Renal cortical epithelial cell (primary cell): ENCODE measurements at places on chromosomes 12 and 14. TPM values are rescaled to one million over a fixed set of nuclear protein-coding genes. Genes with fewer than 3 reads are reported as not detected.

DNA sequence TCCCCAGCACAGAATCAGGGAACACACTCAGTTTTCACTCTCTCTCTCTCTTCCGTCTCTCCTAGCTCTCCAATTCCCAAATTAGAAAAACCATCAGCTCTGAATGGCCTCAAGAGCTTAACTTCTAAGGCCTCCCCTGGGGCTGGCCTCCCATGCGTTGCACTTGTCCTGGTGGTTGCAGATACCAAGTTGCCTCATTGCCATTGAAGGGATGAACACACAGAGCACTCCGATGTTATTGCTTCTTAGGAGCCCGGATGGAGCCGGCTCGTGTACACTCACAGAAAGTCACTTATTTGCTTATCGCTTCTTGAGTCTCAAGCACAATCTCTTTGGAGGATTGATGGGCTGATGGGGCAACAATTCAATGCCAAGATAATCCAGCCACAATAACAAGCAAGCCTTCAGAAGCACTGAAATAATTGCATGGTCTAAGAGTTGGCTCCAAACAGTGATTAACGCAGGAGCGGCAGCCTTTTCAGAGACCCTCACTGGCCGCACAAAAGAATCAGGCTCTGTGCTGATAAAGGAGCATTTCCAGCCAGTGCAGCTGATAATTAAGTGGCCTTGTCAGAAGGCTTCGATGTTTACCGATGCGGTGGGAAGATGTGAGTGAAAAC lies 175.8 kb upstream of the TMEM132C start:
- no peak for DNase-seq

GLS2 gene
- total RNA-seq = 1.4 and 1.6 TPM in 2 replicates

DNA sequence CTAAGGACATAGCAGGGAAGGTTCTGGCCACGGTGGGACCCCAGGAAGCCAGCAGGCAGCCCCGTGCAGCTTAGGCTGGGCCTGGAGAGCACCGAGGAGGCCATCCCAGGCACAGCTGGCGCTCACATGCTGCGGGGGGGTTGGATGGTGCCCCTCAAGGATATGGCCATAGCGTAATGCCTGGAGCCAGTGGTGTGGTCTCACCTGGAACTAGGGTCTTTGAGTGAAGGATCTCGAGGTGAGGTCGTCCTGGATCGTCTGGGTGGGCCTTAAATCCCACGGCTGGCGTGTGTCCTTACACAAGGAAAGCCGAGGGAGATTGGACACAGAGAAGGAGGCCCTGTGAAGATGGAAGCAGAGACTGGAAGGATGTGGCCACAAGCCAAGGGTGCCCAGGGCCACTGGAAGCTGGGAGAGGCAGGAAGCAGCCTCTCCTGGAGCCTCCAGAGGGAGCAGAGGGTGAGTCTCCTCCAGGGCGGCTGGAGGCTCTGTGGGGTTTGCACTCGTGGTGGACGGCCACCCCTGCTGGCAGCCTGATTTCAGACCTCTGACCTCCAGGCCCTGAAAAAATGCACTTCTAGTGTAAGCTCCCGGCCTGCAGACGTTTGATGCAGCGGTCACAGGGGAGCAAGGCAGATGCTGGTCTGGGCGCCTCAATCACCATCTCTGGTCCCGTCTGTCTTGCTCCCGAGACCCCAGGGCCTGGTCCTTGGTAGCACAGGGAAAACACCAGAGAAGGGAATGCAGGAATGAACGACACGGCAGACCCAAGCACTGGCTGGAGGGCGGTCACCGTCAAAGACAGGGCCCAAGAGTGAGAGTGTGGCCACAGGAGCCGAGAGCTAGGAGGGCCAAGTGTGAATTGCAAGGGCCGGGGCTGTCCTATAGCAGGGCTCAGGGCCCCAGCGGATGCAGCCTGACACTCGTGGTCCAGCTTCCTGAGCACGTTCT lies 218.6 kb downstream of the KIF26A start:
- no peak for DNase-seq

AMHR2 gene
- not detected in 2 replicates for total RNA-seq

GRCh38 chr12:91119089-91119488 lies 7.8 kb upstream of the LUM start:
- DNase-seq = no peak

- DNase-seq = no peak
Observed at GRCh38 chr12:90074086-90074485, 365.4 kb upstream of the ATP2B1 start.

GRCh38 chr12:104250366-104251125 lies 35.0 kb downstream of the TXNRD1 start:
- no peak for DNase-seq

CELA1 gene
- total RNA-seq = not detected in 2 replicates

DNA sequence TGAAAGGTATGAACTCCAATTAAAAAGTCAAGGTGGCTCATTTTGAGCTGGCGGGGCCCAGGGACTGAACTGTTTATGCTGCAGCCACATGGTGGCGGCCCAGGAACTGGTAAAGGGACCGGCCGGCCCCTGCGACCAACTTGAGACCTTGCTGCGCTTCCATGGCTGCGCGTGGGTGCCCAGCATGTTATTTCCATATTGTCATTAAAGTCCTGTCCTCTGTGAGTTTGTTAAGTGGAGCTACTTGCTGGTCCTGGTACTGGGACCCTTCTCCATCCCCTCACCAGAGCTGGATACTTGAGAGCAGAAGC lies 62.3 kb downstream of the BEGAIN start:
- no peak for DNase-seq

GRCh38 chr14:37171678-37172023 lies 755 bp downstream of the SLC25A21 start:
- DNase-seq = no peak

GRCh38 chr12:52867642-52868041 lies 18.8 kb upstream of the KRT78 start:
- DNase-seq = no peak

CD163 gene
- not detected in 2 replicates for total RNA-seq

SLC25A47 gene
- total RNA-seq = not detected in 2 replicates

RIMBP2 gene
- 0.17 and 3.2 TPM in 2 replicates for total RNA-seq

DNA sequence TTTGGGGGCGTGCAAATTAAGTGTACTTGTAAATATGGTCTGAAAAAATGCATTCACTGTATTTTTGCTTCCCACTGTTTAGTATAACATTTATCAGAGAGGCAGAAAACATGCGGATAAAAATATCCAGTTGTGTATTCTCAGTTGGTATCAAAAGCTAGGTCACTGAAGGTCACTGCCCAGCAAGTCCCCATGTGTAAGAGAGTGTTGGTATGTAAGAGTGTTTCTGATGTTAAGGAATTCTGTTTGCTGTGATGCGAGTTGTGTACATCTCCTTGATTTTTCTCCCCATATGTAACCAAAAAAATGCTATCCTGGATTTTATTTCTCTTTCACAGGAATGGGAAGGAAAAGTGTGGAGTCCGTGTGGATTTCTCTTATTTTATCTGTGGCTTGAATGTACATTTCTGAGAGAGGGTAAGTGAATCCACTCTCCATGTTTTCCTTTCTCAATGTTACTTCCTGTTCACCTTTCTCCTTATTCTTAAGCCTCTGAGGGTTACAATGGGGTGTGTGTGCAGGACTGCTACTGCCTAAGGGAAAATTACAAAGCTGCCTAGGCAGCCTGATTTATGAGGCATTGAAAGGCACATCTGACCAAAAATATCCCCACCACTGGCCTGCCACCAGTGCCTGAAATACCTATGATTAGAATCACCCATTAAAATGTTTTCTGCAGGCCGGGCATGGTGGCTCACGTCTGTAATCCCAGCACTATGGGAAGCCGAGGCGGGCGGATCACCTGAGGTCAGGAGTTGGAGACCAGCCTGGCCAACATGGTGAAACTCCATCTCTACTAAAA lies 97.9 kb upstream of the USP44 start:
- DNase-seq = peak; percentile 99

- DNase-seq = no peak
Observed at GRCh38 chr12:31622038-31622437, 31.1 kb upstream of the DENND5B start.

GRCh38 chr12:128833418-128833817 lies 9.7 kb upstream of the SLC15A4 start:
- no peak for DNase-seq

DNA sequence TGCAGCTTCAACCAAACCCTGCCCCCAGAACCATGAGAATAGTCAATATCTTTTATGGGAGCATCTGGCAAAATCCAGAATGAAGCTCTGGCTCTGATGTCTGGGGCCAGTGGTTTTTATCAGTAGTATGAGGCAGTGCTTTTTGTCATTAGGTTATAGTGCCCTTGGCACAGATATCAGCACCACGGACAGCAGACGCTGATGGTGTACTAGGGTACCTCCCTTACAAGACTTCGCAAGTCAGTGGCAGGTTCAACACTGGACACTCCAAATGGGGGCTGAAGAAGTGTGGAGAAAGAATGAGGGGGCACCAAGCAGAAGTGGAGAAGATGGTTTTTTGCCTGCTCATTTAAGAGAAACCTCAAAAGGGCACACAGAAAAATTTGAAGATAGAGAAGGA lies 68.2 kb upstream of the E2F7 start:
- peak; percentile 64 for DNase-seq

GRCh38 chr14:21042918-21043317 lies 756 bp downstream of the RNASE7 start:
- peak; percentile 38 for DNase-seq

SLC24A4 gene
- total RNA-seq = not detected in 2 replicates

GRCh38 chr14:40889126-40889525 lies 717.5 kb upstream of the LRFN5 start:
- DNase-seq = no peak

GRCh38 chr12:102812344-102812743 lies 104.7 kb downstream of the PAH start:
- DNase-seq = no peak

- peak; percentile 68 for DNase-seq
Observed at GRCh38 chr12:95114766-95115405, 41.5 kb upstream of the NR2C1 start.

SAMD4A gene
- 49.5 and 81.5 TPM in 2 replicates for total RNA-seq

- DNase-seq = peak; percentile 2
Observed at GRCh38 chr14:71856199-71856919, 75.9 kb upstream of the RGS6 start.

DNA sequence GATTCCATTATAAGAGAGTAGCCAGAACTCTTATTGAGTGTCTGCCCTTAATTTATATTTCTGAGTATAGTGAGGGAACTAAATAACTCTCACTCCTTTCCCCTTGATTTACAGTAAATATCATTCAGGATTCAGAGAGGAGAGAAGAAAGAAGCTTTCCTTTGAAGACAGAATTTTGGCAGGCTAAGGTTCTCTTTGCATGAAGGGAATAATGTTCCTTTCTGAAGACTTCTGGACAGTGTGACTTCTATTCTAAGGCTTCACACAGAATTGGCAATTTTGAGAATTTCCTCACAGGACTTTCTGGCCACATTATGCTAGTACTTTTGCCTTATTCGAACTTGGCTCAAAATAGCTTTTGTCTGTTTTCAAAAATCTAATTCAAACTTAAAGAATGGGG lies 352.2 kb upstream of the FBXO33 start:
- DNase-seq = no peak

GRCh38 chr12:131369094-131369845 lies 341.6 kb upstream of the SFSWAP start:
- no peak for DNase-seq

RAB21 gene
- total RNA-seq = 41.8 and 78.7 TPM in 2 replicates

- DNase-seq = peak; percentile 52
Observed at GRCh38 chr12:120402217-120402616, 33.3 kb upstream of the MSI1 start.

- DNase-seq = no peak
Observed at GRCh38 chr14:75865531-75865930, 116.3 kb downstream of the TGFB3 start.

CCDC197 gene
- not detected in 2 replicates for total RNA-seq

ZDHHC22 gene
- total RNA-seq = not detected in 2 replicates

DNA sequence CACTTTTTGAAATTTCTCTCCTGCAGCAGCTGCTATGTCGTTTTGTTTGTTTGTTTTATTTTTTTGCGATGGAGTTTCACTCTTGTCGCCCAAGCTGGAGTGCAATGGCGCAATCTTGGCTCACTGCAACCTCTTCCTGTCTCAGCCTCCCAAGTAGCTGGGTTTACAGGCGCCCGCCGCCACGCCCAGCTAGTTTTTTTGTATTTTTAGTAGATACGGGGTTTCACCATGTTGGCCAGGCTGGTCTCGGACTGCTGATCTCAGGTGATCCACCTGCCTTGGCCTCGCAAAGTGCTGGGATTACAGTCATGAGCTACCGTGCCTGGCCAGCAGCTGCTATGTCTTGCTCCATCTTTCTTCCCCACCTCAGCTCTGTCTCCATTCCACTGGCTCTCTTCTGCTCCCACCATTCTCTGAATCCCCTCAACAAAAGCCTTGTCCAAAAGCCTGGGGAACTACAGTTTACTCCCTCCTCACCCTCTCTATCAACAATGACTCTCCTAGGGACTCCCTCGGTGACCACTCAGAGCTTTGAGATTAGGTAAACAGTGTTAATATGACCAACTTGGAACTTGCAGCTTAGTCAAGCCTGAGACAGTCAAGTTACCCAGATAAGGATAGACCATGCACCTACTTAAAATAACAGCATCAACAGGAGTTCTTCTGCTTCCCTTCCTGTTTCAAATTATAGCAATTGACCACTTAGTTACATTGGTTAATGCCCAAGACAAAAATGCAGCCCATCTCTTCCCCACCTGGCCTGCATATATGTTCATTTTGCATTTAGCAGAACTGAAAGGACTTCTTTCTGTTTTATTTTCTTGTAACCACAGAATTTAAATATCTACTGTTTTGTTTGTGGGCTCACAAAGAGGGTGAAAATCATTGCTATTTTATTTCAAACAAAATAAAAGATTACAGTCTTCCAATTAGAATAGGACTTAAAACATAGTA lies 189.0 kb upstream of the AMIGO2 start:
- no peak for DNase-seq

- DNase-seq = no peak
Observed at GRCh38 chr12:130560321-130560720, 155.8 kb downstream of the RIMBP2 start.

SNAPC1 gene
- 38.6 and 50.4 TPM in 2 replicates for total RNA-seq

DNA sequence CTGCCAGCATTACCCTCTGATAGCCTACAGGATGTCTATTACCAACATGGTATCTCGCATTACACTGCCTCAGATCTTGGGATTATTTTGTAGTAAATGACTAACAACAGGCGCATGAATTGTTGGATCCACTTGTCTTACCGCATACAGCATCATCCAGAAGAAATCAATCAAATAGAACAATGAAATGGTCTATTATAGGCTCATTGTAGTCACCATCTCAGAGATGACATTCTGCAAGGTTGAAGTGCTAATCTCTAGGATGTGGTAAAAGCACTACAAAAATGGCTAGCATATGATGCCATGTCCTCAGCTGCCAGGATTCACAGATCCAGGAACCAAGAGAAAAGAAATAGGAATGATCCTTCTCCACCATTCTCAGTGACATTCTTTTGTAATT lies 52.0 kb downstream of the WASHC3 start:
- DNase-seq = no peak

DNA sequence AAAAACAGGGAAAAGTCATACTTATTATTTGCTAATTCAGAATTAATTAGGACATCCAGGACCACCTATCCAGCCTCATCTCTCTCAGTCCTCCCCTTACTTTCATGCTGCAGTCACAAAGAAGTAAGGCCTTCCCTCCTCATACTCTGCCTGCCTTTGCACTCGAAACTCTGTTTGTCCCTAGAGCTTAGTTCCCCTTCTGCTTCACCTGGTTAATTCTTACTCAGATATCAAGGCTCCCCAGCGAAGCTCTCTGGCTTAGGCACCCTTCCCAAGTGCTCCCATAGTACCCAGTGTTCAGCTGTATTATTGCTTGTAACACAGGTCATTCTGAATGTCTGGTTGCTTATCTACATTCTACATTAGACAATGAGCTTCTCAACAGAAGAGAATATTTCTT lies 81.3 kb downstream of the ERGIC2 start:
- DNase-seq = no peak

MYH7 gene
- total RNA-seq = under 0.01 TPM in 1 of 2 replicates, not detected in the other
